Stimulated activated effector memory CD8-positive, alpha-beta T cell treated with anti-CD3 and anti-CD28 coated beads, Interleukin-12 subunit alpha, Interleukin-12 subunit beta, amount 100 ng/mL, for 72 hours (primary cell): ENCODE measurements at places on chromosomes 7 and 10.

DNA sequence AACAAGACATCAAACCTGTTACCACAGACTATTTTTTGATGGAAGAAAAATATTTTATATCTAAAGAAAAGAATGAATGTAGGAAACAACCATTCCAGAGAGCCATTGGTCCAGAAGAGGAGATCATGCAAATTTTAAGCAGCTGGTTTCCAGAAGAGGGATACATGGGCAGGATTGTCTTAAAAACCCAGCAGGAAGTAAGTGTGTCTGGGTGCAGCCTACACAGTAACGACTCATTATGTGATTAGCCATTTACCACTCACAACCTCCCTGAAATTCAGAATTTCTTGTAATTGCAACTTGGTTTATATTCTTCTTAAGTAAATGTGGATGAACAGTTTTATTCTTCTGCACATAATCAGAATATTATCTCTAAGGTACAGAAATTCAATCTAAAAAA lies 46.2 kb downstream of the NOC3L start:
- no peak for DNase-seq

GRCh38 chr7:2958416-2959102 lies 85.1 kb downstream of the CARD11 start:
- no peak for DNase-seq

GRCh38 chr7:51606601-51607154 lies 290.1 kb upstream of the COBL start:
- no peak for DNase-seq

- no peak for DNase-seq
Observed at GRCh38 chr10:25661632-25662031, 272.4 kb upstream of the MYO3A start.

- DNase-seq: peak; percentile 56
Observed at GRCh38 chr10:123043409-123043925, 34.7 kb downstream of the ACADSB start.

GRCh38 chr10:13917791-13918190 lies 331.0 kb downstream of the PRPF18 start:
- DNase-seq: no peak

- DNase-seq: no peak
Observed at GRCh38 chr10:121518333-121518732, 79.9 kb downstream of the FGFR2 start.

DNA sequence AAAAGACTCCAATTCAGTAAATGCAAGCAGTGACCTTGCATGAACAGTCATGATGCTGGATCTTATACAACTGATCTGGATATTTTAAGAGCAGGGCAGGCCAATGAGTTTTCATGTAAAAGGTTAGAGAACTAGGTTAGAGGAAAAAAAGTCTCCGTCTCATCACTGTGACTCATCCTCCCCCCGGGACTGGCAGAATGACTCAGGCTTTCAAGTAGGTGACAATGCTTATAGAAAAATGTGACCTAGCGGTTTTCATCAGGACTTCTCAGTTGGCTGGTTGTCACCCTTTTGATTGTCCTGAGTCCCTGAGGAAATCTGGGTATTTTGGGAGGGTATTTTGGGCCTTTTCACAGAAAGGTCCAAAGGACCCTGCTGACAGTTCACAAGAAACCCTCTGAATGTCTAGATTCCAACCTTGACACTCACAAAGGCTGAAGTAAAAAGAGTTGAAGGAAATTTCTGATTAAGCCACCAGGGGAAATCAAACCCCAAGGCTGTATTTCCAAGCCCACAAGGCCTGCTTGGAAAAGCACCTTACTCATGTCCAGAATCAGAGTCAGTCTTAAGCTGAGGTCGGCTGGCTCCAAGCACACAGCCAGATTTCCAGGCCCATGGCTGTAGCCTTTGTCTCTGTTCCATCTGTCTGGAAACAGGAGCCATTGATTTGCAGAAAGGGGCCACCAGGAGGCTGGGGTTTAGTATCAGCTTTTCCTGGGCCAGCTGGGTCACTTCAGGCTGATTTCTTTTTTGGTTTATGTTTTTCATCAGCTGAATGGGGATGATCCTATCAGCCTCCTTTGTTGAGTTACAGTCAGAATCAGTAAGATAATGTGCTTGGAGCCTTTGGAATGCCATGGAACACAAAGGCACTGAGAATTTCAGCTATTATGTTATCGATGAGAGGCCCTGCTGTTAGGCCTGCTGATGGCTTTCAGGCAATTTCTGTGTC lies 226.4 kb upstream of the HABP2 start:
- peak; percentile 20 for DNase-seq

DNA sequence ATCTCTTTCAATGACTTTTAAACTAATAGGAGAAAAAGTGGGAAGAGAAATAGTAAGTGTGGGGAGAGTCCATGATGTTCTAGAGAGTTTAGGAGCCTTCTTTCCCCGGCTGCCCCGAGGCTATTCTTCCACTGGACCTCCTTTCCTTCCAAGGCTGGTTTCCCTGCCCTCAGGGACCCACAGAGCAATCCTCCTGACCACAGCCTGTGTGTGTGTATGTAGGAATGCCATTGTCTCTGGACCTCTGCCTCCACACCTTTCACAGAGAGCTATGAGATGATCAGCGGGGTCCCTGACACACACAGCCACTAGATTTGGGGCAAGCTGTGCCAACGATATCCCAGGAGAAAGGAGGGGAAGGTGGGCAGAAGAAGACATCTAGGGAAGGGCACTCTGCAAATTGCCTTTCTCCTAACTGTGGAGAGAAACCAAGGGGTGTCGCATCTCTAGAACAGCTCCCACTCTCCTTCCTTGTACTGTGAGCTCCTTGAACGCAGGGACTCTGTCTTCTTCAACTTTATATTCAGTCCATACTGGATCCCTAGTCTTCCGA lies 13.3 kb upstream of the CHCHD3 start:
- no peak for DNase-seq

DNA sequence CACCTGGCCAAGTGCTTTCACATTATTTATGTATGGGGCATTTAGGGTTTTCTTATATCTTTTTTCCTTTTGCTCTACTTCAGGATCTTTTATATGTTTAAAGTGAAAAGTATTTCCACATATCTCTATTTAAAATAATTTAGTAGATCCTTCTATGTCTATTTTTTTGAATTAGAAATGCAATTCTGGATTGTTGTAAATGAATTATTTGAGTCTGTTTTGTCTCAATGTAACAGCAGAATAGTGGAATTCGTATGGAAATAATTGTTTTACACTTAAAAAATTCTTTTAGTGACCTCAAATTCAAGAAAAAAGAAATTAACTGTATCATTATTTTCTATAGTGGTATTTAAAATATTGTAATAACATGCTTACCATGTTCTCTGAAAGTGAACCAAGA lies 126.5 kb upstream of the HDAC9 start:
- no peak for DNase-seq

- DNase-seq: no peak
Observed at GRCh38 chr7:49398236-49398635, 375.2 kb upstream of the VWC2 start.

- DNase-seq: no peak
Observed at GRCh38 chr7:157525491-157525915, 188.7 kb downstream of the DNAJB6 start.

DNA sequence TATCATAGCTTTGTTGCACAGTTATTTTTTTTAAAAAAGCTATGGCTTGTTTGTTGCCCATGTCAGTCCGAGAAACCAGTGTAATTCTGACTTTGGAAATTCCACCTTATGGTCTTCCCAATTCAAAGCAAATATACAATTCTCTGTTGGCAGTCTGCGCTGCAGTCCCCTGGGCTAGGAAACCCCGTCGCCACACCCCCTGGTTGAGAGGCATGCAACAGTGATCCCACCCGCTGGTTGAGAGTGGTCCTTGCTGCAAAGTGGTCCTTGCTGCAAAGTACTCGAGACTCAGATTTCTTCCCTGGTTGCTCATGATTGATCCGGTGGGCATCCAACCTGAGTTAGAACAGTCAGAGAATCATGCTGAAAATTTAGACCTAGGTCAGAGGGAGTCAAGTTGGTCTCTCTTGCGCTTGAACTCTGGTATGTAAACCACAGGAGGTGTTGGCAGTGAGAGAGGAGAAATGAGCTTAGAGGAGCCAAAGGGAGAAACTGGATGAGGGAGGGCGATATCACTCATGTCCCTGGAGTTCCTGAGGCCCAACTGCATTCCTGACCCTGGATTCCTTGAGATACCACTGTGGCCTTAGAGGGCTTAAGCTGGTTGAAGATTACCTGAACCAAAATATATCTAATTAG lies 45.0 kb upstream of the STK17A start:
- no peak for DNase-seq

DNA sequence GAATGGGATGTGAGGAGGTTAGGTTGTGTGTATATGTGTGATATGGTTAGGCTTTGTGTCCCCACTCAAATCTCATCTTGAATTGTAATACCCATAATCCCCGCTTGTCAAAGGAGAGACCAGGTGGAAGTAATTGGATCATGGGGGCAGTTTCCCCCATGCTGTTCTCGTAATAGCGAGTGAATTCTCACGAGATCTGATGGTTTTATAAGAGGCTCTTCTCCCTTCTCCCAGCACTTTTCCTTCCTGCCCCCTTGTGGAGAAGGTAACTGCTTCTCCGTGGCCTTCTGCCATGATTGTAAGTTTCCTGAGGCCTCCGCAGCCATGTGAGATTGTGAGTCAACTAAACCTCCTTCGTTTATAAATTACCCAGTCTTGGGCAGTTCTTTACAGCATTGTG lies 47.3 kb downstream of the NPVF start:
- no peak for DNase-seq

- no peak for DNase-seq
Observed at GRCh38 chr10:111177379-111177778, 100.5 kb downstream of the ADRA2A start.

GRCh38 chr7:82413237-82413636 lies 30.3 kb downstream of the CACNA2D1 start:
- DNase-seq: no peak

DNA sequence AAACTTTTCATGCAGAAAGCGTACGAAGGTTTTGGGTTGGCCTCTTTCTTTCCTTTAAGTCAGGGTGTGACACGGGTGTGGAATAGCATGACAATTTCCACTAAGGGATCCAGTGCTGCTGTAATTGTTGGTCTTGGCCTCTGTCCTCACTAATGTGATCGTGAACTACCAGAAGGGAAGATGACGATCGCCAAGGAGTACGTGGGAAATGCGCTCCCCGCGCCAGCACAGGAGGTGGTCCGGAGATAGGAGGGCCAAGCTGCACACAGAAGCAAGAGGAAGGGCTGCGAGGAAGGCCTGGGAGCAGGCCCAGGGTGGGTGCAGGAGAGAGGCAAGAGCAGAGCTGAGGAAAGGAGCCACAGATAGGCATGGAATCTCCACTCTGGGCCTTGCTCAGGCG lies 79.7 kb upstream of the PODXL start:
- DNase-seq: no peak

DNA sequence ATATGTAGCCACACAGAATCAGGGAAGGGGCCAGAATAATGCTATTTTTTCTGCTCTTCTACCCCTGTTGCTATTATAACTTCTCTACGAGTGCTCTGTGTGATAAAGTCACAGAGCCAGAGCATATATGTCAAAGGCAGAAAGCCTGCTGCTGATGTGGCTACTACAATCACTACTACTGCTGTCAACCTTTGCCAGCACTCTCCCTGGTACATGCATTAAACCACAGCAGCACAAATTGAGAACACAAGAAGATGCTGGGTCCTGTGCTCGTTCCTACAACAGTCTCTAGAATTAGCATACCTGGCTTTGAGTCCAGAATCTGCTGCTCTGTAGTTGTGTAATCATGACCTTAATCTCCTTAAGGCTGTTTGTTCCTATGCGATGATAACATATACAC lies 108.6 kb downstream of the SEMA3A start:
- no peak for DNase-seq

DNA sequence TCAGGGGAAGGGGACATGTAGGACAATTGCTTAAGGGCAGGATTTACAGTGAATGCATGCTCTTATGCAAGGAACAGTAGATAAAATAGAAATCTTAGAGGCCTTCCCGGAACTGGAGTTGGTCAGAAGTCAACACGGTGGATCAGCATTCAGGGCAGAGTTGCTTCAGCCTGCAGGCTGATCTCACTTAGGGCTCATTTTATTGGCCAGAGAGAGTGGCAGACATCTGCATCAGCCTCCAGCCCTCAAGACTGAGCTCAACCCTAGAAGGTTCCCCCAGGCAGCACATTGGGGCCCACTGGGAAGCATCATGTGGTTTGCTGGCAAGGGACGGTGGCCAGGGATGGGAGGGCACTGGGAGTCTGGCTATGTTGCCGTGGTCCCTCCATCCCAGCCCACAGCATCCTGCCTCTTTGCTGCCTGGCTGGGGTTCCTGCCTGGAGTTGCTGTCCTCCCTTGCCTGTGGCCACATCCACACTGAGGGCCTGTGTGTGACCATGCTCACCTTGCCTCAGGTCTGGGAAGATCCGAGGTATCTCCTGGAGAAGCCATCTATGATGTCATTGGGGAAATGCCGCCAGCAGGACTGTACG lies 13.0 kb downstream of the SCART1 start:
- no peak for DNase-seq

DNA sequence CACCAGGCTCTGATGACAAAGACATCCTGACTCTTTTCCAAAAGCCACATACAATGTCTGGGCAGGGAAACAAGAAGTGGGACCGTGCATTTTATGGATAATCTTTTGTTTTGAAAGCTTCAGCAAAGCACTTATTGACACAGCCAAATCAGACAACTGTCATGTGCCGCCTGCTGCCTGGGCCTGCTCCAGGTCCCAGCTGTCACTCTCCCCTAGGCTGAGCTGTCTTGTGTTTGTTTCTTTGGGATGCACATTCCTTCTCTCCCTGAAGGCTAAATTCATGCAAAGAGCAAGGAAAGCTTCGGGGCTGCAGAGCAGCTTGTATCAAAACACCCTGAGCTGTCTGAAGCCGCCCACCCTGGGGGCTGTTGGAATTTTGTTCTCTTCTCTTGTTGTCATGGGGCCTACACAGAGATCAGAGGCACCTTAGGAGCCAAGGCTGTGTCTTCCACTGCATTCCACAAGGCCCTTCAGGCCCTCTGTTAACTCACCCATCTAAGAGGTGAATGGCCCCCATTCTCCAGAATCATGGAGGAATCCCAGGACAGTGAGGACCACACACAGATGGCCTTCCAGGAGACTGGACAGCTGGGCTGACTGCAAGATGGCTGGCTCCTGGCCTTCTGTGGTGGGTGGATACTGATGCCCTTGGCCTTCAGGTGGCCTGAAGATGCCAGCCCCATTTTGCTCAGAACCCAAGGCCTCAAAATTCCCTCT lies 17.8 kb upstream of the SLC18A2 start:
- no peak for DNase-seq

DNA sequence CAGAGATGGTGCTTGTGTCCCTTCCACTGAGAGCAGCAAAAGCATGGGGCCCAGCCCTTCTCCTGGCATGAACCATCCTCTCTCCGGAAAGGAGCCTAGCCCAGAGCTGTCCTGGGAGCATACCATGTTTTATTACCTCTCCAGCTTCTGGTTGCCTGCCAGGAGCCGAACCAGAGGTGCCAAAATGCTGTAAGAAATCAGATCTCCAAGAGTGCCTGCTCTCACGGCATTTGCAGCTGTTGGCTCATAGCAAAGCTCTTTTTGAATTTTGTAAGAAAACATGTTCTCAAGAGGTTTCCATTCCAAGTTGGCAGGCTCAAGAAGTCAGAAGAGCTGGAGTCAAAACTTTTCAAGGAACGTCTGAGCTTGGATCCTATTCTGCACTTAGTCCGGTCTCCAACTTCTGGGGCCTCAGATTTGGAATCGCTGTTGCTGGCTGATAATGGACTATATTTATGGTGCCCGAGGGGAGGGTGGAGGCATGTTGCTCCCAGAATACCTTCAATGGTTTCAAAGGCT lies 211.7 kb upstream of the MKI67 start:
- DNase-seq: no peak

- no peak for DNase-seq
Observed at GRCh38 chr7:3120513-3120912, 76.8 kb upstream of the CARD11 start.

GRCh38 chr10:123703195-123703790 lies 37.1 kb downstream of the GPR26 start:
- DNase-seq: no peak
